HCT116 (cell line): ENCODE measurements at places on chromosomes 6 and 20.

GRCh38 chr20:32205110-32205842 lies 2.3 kb downstream of the PLAGL2 start:
- no peak for DNase-seq

DNA sequence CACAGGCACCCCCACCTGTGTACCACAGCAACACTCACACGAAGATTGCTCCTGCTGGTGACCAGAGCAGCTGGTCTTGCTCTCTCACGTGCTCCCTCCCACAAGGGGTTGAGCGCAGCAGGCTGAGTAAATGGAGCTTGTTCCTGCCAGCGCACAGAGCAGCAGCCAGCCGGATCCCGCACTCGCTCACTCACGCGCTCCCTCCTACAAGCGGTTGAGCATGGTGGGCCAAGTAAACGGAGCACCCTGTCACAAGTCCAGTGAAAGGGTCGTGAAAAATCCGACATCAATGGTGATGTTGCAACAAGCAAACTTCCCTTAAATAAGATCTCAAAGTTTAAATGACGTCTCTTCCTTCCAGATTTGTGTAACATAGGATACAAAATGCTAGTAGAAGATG lies 313.7 kb downstream of the FOXC1 start:
- no peak for DNase-seq

GRCh38 chr20:59598625-59599310 lies 5.6 kb upstream of the PHACTR3 start:
- DNase-seq = peak; percentile 19

DNA sequence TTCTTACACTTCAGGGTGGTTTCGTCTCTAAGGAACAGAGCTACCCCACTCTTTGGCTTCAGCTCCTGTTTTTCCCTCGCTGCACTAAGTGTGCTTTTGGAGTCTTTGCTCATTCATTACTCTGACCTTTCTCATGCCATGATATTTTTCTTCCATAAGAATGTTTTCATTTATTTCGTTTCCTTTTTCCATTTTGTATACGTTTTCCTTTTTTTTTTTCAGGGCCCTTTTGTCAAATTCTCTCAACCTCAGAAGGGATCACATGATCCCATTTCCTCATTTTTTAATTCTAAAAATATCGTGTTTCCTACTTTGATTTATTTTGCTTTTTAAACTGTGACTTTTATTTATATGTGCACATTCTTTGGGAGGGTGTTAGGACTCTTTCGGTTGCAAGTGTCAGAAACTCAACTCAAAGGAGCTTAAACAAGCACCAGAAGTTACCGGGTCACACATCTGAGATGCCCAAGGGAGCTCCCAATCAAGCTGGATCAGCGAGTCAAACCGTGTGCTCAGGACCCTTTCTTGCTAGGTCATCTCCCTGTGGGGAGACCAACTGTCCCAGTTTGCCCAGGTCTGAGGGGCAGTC lies 40.6 kb downstream of the GCNT2 start:
- DNase-seq = no peak

DNA sequence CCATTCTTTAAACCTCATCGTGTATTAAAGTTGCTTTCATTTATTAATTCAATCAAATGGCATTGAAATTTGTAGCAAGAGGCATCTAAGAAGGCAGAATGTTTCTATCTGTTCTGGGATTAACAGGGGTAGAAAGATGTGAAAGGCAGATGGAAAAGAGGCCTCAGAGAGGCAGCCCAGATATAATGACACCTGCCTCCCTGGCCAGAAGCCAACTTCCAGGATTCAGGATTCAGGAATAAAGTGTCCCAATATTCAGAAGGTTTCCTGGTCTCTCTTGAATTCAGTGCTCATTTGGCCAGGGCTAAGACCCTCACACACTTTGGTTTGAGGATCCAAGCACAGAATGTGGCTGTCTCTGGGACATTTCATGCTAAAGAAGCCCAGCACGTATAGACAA lies 39.9 kb downstream of the HLA-B start:
- DNase-seq = no peak

DNA sequence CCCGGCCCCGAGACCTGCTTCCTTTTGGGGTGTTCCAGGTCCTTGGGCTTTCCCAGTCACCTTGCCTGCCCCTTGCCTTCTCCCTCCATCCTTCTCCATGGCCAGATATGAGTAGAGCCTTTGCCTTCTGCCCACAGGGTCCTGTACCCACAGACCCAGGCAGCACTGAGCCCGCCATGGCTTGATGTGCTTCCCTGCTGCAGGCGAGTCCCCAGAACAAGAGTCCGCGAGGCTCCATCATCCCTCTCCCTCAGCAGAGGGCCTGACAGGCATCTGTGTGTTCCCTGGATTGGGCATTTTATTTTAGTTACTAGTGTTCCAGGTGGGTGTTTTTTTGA lies 21.9 kb downstream of the PYGB start:
- DNase-seq = no peak

DNA sequence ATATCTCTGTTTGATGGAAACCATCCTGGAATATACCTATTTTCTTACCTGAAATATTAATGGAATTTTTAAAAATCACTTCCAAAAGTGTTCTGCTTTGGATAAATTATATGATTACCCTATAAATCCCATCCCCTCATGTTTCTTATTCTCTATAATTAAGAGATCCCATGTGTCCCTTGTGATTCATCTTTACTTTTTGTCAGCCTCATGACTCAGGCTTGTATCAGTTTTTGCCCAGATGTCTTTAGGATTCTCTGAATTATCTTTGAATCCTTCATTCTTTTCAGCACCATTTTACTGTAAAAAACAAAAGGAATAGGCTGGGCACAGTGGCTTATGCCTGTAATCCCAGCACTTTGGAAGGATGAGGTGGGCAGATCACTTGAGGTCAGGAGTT lies 804.5 kb upstream of the CITED2 start:
- no peak for DNase-seq

DNA sequence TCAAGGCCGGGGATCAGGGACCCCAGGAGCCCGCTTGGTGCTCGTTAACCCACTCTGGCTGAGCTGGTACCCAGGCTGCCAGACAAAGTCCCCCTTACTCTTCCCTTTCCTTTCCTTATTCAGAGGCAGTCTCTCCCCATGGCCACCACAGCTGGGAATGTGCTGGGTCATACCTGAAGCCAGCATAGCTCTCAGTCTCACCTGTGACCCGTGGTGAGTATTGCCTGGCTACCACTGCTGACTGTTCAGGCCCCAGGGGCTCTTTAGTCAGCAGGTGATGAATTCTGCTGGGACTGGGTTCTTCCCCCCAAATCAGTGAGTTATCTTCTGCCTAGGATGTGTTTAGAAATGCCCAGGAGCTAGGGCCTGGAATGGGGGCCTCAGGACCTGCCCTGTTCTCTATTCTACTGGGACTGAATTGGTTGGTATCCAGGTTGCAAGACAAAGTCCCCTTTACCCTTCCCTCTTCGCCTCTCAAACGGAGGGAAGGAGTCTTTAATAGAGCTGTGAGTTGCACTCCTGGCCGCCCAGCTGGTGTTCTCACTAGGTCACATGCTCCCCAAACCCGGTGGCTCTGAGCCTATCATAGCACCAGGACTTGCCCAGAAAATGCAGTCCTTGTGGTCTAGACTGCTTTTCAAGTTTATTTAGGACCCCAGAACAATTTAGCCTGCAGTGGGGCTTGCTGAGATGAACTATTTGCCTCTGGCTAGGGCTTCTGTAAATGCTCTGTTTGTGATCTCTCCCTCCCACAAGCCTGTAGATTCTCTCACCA lies 64.6 kb downstream of the MYO6 start:
- DNase-seq = no peak

GRCh38 chr6:5086294-5086890 lies 1.3 kb downstream of the PPP1R3G start:
- DNase-seq = no peak
